ENCODE measurements at places on chromosomes 1 and 21. TPM values are rescaled to one million over a fixed set of nuclear protein-coding genes. Genes with fewer than 3 reads are reported as not detected.

CHIA gene
- total RNA-seq = not detected

SLC44A3 gene
- total RNA-seq = 1.5 TPM

BNIPL gene
- total RNA-seq = 0.06 TPM

CACNA1S gene
- total RNA-seq = 0.17 TPM

RIPPLY3 gene
- total RNA-seq = not detected

OLFML2B gene
- 83.4 TPM for total RNA-seq

SLAMF8 gene
- total RNA-seq = not detected

HSD3B1 gene
- not detected for total RNA-seq

SH2D5 gene
- total RNA-seq = 0.71 TPM

DUSP10 gene
- total RNA-seq = 43.4 TPM

AMY1C gene
- total RNA-seq = not detected

MCM3AP gene
- total RNA-seq = 81.1 TPM

C1orf185 gene
- total RNA-seq = not detected

SYT14 gene
- total RNA-seq = 14.0 TPM

SPRR2F gene
- total RNA-seq = not detected

ZC3H11A gene
- total RNA-seq = 60.5 TPM

NCF2 gene
- total RNA-seq = 0.19 TPM

ANKRD65 gene
- total RNA-seq = not detected

HAX1 gene
- total RNA-seq = 111 TPM
